Parietal lobe (tissue), 2 donors: ENCODE measurements at places on chromosomes 2 and 18. TPM values are rescaled to one million over a fixed set of nuclear protein-coding genes. Genes with fewer than 3 reads are reported as not detected.

INHBB gene
- 7.2 TPM for total RNA-seq

GKN2 gene
- total RNA-seq = not detected

SERTAD2 gene
- 11.0 TPM for total RNA-seq

MYO5B gene
- total RNA-seq = 39.4 TPM

FARP2 gene
- total RNA-seq = 47.0 TPM

IL36B gene
- total RNA-seq = not detected

CXXC1 gene
- 56.7 TPM for total RNA-seq

CCDC74B gene
- 5.6 TPM for total RNA-seq

MTHFD2 gene
- 26.3 TPM for total RNA-seq

RAX gene
- not detected for total RNA-seq

CYP20A1 gene
- 22.5 TPM for total RNA-seq

ALK gene
- 2.5 TPM for total RNA-seq

AP1S3 gene
- 8.5 TPM for total RNA-seq

DUSP19 gene
- 9.7 TPM for total RNA-seq

CNTNAP5 gene
- total RNA-seq = 65.1 TPM

EGR4 gene
- not detected for total RNA-seq

SOWAHC gene
- total RNA-seq = 34.1 TPM

VWC2L gene
- 7.8 TPM for total RNA-seq

CLEC4F gene
- not detected for total RNA-seq

CDH20 gene
- total RNA-seq = 5.9 TPM

FBXO11 gene
- total RNA-seq = 260 TPM

TBR1 gene
- 132 TPM for total RNA-seq

TLK1 gene
- 21.3 TPM for total RNA-seq

UGT1A5 gene
- total RNA-seq = not detected

NGEF gene
- total RNA-seq = 33.5 TPM

NCKAP1 gene
- 259 TPM for total RNA-seq

UGT1A10 gene
- not detected for total RNA-seq

TSPYL6 gene
- 0.31 TPM for total RNA-seq

SRD5A2 gene
- total RNA-seq = not detected
